Peyer's patch (tissue), 4 donors: ENCODE measurements at places on chromosomes 5 and 9.

DNA sequence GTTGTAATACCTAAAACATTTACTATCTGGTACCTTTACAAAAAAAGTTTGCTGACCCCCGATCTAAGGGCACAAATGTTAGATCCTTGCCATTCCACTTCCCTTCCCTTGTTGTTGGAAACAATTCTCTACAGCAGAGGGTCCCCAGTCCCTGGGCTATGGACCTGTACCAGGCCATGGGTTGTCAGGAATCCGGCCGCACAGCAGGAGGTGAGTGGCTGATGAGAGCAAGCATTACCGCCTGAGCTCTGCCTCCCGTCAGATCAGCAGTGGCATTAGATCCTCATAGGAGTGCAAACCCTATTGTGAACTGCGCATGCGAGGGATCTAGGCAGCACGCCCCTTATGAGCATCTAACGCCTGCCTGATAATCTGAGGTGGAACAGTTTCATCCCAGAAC is 248.5 kb downstream of the AP3B1 start:
- DNase-seq: no peak

DNA sequence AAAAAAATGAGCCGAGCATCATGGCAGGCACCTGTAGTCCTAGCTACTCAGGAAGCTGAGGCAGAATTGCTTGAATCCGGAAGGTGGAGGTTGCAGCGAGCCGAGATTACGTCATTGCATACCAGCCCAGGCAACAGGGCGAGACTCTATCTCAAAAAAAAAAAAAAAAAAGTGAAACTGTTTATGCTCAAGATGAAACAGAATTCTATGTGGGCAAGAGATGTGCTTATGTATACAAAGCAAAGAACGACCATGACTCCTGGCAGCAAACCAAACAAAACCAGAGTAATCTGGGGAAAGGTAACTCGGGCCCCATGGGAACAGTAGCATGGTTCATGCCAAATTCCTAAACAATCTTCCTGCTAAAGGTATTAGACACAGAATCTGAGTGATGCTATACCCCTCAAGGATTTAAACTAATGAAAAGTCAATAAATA is 32.6 kb upstream of the PLAC8L1 start:
- no peak for DNase-seq

DNA sequence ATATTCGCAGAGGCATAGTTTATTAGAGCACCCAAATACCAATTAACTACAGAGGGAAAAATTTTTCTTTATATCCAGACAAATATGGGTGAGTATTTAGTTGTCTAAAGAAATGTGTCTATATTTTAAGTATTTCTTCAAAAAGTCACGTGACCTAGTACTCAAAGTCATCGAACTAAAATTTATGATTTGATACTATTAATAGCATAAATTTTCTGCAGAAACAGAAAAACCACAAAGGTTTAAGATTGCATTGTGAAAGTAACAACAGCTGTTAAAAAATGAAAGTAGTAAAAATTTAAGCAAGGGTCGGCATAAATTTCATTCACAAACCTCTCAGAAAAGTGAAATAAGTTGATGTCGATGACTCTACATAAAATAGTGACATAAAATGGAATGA is 323.9 kb upstream of the RORB start:
- DNase-seq: no peak

- DNase-seq: no peak
Observed at GRCh38 chr5:125006011-125006685, 259.7 kb upstream of the ZNF608 start.

DNA sequence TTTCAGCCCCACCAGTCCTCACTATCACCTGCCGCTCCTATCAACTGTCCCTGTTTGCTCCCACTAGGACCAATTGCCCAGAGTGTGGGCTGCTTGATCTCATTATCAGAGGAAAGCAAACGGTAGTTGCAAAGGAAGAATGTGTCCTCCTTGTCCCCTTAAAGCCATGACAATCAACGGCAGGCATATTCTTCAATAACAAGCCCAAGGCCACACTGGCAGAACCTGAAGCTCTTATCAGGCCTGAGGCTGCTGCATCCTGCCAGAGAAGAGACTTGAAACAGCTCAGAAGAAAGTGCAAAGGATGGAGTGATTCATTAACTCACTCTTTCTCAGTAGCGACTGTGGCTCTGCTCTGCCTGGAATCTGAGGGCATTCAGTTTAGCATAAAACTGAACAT is 39.2 kb upstream of the MAN2A1 start:
- no peak for DNase-seq

DNA sequence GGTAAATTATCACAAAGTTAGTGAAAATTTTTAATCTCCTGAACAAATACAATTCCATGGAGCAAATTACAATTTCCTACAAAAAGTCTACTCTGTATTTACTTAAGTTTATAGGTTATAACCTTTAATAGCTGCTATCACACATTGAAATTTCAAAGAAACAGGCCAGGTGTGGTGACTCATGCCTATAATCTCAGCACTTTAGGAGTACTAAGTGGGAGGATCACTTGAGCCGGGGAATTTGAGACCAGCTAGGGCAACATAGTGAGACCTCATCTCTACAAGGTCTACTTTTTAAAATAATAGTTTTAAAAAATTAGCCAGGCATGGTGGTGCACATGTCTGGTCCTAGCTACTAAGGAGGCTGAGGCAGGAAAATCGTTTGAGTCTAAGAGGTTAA is 50.3 kb downstream of the HINT1 start:
- DNase-seq: no peak

GRCh38 chr5:139761501-139761900 is 34.1 kb upstream of the PSD2 start:
- no peak for DNase-seq

- no peak for DNase-seq
Observed at GRCh38 chr5:179154346-179154990, 94.3 kb downstream of the ZNF354C start.

DNA sequence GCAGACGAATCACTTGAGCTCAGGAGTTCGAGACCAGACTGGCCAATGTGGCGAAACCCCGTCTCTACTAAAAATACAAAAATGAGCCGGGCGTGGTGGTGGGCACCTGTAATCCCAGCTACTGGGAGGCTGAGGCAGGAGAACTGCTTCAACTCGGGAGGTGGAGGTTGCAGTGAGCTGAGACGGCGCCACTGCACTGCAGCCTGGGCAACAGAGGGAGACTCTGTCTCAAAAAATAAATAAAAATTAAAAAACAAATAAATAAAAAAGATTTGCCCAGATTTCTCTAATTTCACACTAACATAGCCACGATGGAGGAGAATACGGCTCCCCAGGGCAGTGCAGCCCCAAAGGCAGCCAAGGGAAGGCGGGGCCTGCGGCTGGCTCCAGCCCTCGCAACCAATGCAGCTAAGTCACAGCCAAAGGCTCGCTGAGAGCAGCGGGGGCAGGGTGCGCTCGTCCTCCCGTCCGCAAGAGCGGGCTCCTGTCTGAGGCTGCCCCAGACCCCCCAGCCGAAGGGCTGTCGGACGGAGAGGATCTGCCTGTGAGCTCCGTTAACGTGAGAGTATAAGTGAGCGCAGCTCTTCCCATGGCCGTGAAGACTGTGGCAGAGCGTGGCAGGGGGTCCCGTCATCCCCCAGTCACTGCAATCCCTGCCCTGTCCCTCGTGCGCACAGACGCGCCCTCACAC is 43.5 kb downstream of the SLC12A7 start:
- DNase-seq: no peak

- DNase-seq: no peak
Observed at GRCh38 chr5:9151684-9152427, 394.0 kb downstream of the SEMA5A start.
